ENCODE measurements at places on chromosomes 12 and 14.

DNA sequence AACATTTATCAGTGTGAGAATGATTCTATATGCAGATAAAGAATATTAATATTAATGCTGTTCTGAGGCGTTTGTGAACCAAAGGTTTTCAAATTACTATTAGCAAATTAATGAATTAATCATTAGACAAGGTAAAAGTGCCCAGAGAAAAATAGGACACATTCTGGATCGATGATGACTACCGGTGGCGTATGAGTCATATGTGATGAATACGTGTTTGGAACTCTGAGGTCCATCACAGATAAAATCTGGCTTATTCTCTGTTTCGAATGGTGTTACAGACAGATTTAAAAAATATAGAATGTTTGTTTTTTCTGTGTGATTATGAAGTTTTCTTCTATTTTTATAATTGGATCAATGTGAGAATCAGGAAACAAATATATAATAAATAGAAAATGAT, 79.2 kb upstream of the RTL1 start:
- DNase-seq, result no peak

DNA sequence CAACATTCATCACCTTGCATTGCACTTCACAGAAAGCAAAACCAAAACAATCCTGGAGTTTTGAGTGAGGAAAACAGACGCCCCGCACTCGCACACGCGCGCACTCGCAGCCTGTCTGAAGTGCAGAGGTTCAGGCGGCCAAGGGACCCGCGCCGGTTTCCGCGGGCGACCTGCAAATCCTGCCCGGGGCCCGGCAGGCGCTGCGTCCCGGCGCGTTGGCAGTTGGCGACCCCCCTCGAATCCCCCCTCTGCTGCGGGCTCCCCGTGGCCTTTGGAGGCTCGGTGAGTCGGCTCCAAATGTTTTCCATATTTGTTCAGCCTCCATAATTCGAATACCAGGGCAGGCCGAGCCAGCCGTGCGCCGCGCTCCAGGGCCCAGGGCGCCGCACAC, at the start of gene SSPN:
TSS of gene SSPN (plus strand) at position 324 of the 391 bp plus-strand sequence. CDS start 100 bp downstream, outside the sequence.
- DNase-seq, result peak; percentile 15

- DNase-seq, result no peak
Observed at GRCh38 chr12:66744461-66744860, 65.6 kb upstream of the GRIP1 start.

- DNase-seq, result no peak
Observed at GRCh38 chr14:69996216-69996615, 117.0 kb downstream of the SMOC1 start.

DNA sequence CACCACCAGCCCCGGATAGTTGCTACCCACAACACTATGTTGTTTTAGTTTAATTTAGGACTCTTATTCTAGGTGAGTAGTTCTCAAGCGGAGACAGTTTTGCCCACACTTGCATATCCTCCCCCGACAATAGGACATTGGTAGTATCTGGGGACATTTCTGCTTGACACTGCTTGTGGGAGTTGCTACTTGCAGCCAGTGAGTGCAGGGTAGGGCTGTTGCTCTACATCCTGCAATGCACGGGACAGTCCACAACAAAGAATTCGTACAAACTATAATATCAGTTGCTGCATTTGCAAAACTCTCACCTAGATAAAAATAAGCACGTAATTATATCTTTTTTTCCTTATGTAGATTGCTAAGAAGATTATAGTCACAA, 111.8 kb upstream of the DNM1L start:
- no peak for DNase-seq

GRCh38 chr12:45076417-45077026, 25.6 kb upstream of the DBX2 start:
- no peak for DNase-seq

- DNase-seq, result no peak
Observed at GRCh38 chr14:74522740-74523139, 29.2 kb downstream of the ISCA2 start.

DNA sequence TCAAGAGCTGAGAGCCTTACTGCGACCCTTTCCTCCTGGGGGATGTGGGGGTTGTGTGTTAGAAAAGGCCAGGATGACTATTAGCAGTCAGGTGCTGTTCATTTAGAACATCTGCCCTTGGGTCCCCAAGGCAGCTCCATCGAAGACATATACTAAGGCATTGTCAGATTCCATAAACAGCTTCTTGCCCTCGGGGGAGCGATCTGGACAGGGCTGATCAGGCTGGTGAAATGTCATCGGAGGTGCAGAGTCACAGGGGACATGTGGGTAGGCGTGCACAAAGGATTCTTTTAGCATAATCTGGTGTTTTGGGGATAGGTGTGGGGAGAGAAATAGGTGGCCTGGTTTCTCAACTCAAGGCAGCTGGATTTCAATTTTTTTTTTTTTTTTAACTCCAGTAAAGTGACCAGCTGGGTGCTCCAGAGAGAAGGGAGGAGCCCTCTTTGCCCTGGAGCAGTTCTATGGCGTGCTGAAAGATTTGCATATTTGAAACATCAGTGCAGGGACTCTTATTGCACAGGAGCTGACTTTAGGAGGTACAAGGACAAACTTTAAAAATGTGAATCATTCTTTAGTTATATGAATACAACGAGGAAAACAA, 160.1 kb downstream of the SUDS3 start:
- no peak for DNase-seq

DNA sequence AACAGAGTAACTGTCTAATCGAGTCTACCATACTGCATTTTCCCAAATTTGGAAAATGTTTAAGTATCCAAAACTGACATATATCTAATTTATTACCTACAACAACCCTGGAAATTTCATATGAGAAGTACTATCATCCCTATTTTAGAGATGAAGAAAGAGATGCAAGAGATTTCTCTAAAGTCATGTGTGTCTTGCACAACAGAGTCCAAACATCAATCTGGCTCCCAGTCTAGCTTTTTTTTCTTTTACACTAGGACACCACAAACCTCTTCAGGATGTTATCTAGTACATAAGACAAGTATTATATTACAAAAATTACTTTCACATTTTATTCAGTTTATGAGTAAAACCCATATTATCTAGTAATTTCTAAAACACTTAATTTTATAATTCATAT, 39.1 kb downstream of the CAPS2 start:
- DNase-seq, result no peak

DNA sequence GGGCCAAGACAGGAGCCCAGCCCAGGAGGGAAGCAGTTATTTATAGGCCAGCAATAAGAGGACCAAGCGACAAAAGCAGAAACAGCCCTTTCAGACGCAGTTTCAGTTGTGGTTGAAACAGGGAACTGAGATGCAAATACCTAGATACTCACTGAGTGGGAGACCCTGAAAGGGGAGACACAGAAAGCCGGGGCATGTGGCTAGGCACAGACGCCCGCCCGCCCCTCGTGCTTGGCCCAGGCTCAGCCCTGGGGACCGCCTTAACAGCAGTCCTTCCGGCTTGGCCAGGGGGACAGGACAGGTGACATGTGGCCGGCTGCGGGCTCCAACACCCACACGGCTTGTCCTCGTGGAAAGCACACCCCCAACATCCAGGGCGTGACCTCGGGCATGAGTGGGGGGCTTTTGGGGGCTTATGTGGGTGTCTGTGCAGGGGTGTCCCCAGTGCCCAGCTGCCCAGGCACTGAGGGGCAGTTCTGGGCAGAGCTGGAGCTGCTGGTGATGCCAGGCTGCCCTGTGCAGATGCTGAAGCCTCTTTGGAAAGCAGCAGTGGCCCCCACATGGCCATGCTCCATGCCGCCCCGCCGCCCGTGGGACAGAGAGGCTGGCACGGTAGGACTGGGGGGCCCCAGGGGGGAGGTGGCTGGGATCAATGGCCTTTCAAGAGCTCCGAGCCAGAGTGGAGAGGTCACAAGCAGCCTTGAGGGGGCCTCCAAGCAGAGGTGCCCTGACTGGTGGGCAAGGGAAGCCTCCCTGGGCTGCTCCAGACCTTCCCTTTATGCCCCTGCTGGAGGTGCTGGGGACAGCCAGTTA, 2.1 kb downstream of the PLD4 start:
- DNase-seq, result no peak

DNA sequence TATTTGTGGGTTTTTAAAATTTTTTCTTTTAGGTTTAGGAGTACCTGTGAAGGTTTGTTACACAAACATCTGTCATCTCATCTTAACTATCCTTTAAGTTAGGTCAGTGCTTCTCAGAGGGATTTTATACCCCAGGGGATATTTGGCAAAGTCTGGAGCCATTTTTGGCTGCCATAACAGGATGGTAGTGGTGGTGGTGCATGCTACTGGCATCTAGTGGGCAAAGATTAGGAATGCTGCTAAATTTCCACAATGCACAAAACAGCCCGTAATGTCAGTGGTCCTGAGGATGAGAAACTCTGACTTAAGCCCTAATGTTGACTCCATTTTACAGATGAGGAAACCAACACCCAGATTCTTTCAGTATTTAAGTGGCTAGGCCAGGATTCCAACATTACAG, 85.2 kb upstream of the MYF6 start:
- DNase-seq, result no peak

GRCh38 chr12:9732921-9733461, at the start of gene CLECL1:
CLECL1 (minus strand) TSS chr12:9733097.
- DNase-seq, result no peak

- DNase-seq, result no peak
Observed at GRCh38 chr12:62190689-62191490, 69.3 kb upstream of the USP15 start.

GRCh38 chr14:79584679-79585078, 626.6 kb downstream of the DIO2 start:
- no peak for DNase-seq

GRCh38 chr12:109600995-109601394, 27.4 kb downstream of the MVK start:
- no peak for DNase-seq

DNA sequence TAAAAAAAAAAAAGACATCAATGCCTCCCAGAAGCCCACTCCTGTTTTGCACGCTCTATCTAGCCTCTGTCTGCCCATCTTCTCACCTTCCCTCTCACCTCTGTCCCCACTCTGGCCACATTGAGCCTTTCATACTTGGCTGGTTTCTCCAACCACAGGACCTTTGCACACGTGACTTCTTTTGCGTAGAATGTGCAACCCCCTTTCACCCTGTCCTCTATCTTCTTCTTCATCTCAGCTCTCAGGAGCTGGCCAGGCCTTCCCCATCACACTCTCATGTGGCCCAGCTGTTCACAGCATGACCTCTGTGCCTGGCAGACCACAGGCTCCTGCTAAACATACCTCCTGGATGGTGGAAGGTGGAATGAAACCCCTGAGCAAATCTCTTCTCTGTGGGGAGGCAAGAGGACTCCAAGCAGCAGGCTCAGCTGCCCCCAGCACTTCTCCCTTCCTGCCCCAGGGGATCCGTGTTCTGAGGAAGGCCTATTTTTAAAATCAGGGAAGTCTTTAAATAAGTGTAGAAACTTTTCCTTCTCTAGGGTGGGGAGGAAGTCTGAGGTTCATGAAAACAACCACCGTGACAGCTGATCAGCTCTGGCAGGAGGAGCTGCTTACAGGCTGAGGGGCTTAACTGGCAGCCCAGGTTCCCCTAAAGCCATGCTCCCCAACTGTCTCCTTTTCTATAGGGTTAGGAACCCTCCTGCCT, 11.6 kb downstream of the HVCN1 start:
- no peak for DNase-seq

GRCh38 chr14:103112400-103113243, 10.6 kb upstream of the TNFAIP2 start:
- DNase-seq, result no peak

DNA sequence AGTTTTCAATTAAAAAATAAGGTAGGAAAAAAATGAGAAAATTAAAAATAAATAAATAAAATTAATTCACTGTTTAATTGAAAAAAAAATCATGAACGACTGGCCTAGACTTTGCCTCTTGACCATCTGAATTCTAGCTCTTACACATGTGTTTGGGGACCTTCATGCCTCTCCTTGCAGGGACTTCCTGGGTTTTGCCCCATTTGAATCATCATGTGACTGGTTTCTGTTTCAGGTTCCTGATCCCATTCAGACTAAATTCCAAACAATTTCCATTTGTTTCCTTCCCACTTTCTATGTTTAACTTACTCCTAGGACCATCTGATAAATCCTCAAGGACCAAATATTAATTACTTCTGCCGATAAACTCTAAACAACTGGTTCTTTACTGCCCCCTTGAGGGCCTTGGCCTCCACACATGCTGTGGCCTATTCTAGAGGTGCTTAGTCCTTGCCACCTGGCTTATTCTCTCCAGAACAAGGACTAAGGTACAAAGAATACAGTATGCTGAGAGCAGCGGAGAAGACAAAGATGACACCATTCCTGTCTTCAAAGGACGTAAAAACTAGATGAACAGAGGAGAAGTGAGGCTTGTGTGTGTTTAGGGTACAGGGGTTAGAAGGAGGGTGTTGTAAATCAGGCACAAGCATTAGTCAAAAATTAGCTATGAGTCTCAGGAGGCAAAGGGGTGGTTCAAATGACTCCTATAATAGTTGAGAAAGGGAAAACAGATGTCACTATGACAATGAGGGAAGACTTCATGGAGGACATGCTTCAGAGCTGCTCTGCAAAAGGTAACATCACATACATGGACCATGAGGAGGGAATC, 125.8 kb upstream of the AVPR1A start:
- DNase-seq, result peak; percentile 12

DNA sequence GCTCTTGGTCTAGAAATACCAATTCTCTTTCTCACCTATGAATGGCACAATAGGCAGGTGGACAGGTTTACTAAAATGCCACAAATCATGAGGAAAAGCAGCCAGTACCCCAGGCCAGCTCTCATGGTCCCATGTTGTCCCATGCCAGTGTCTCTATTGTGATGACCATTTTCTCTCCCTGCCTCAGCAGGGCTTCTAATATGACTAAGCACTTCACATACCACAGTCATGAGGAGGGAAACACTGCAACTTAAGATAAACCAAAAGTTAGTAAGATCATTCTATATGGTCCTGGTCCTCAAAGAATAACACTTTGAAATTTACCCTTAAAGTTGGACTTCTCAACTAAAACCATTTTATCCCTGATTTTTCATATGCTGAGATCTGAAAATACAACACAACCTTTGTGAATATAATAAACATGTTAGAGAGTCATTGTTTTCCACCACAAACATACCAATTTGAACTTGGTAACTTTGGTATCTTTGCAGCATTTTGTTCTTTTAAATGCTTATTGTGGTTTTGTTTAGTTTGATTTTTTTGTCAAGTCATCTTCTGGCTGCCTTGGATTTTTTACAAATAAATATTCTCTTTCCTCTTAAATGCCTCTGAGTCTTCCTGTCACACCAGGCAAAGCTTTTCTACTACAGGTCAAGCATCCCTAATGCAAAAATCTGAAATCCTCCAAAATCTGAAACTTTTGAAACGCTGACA, 3.6 kb downstream of the TTC5 start:
- no peak for DNase-seq

GRCh38 chr14:53900499-53900898, 56.1 kb downstream of the BMP4 start:
- DNase-seq, result no peak

- DNase-seq, result no peak
Observed at GRCh38 chr12:111444314-111444924, 38.7 kb downstream of the SH2B3 start.
